ENCODE measurements at places on chromosomes 5 and 9.

- DNase-seq = no peak
Measured at GRCh38 chr5:80389580-80389979, 18.3 kb upstream of the ZFYVE16 start.

- DNase-seq = no peak
Measured at GRCh38 chr9:123465304-123465703, 109.3 kb downstream of the CRB2 start.

- no peak for DNase-seq
Measured at GRCh38 chr5:569358-569867, 42.7 kb upstream of the CEP72 start.

DNA sequence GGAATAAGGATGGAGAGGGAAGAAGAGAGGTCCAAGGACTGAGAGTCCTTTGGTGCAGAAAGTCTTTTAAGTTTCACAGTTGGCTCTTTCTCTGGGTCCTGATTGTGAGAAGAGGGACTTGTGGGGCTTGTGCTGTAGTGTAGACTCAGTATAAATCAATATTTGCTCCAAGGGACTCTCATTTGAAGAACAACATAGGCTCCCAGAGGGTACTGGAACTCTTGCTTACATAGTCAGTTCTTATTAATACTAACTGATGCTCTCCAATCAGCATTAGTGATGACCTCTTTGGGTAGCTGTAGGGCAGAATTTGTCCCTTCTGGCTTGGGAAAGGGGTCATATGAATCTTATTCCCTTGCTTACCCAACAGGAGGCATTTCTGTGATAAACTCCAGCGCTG, 62.5 kb upstream of the CXCL14 start:
- DNase-seq = no peak

- no peak for DNase-seq
Measured at GRCh38 chr9:70262366-70262765, 3.6 kb downstream of the SMC5 start.

- DNase-seq = peak; percentile 49
Measured at GRCh38 chr5:159098603-159099436, 896 bp downstream of the EBF1 start.

- DNase-seq = no peak
Measured at GRCh38 chr5:172104801-172105701, 83.0 kb downstream of the STK10 start.

- DNase-seq = no peak
Measured at GRCh38 chr5:168580227-168580508, 1.0 kb upstream of the PANK3 start.

All from activated CD8-positive, alpha-beta memory T cell treated with anti-CD3 and anti-CD28 coated beads, Interleukin-2, amount 50 U/mL, for 4 hours (primary cell).